Central memory CD4-positive, alpha-beta T cell (primary cell): ENCODE measurements at places on chromosomes 16 and 17.
A peak's percentile ranks its signal among the peaks of the same experiment; 100 is the strongest.

DNA sequence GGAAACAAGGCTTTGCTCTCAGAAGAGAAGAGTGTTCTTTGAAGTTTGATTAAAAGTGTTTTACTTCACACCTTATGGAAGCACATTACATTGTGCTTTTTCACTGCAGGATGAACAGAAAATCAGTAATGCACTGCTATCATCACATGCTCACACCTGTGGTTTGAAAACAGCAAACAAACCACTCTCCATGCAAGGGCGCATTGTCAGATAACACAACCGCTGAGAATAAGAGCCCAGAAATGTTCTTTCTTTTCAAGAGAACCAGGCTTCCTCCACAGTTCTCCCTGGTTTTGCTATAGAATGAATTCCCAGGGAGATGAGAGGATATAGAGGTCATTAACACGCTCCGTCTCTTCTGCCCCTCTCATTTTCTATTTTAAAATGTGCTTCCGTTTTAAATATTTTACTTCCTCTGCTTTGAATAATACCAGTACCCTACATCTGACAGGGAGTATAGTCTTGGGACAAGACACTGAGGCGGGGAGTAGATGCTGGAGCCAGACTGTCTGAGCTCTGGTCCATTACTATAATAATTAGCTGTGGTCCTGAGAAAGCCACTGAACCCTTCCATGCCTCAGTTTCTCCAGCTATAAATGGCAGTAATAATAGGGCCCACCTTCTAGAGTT lies 71.6 kb downstream of the CDK5R1 start:
- DNase-seq, result no peak

GRCh38 chr16:22321340-22322001 lies 24.3 kb downstream of the POLR3E start:
- peak; percentile 68 for DNase-seq

GRCh38 chr17:61467416-61468262 lies 15.4 kb downstream of the TBX4 start:
- DNase-seq, result no peak

DNA sequence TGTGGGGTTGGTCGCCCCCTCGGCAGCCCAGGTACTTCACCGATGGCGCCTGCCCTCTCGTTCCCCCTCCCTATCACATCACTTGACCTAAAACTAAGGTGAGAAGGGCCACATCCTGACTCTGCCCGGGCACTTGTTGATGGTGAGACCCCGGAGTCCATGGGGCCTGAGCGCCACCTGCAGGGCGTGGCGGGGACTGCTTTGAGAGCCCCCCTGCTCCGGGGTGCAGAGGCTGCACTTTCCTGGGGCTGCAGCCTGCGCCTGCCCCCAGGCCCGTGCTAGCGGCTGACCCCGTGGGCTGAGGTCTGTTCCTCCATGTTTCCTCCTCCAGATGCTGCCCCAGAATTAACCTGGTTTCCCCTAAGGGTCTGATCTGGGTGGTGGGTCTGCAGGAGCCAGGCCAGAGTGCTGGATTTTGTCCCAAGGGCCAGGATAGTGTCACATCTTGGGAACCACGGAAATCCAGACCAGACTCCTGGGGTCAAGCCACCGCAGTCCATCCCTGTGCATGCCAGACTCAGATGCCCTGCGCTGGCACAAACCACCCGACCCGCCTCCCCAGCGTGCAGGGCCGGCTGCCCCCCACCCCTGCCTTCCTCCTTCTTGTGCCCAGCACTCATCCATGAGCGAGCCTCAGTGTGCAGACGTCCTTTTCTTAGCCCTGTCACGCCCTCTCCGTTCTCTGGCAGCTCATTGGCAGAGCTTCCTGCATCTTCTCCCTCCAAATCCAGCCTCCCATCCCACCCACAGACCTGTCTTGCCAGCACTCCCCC lies 2.7 kb downstream of the NDUFAF8 start:
- DNase-seq, result peak; percentile 41

DNA sequence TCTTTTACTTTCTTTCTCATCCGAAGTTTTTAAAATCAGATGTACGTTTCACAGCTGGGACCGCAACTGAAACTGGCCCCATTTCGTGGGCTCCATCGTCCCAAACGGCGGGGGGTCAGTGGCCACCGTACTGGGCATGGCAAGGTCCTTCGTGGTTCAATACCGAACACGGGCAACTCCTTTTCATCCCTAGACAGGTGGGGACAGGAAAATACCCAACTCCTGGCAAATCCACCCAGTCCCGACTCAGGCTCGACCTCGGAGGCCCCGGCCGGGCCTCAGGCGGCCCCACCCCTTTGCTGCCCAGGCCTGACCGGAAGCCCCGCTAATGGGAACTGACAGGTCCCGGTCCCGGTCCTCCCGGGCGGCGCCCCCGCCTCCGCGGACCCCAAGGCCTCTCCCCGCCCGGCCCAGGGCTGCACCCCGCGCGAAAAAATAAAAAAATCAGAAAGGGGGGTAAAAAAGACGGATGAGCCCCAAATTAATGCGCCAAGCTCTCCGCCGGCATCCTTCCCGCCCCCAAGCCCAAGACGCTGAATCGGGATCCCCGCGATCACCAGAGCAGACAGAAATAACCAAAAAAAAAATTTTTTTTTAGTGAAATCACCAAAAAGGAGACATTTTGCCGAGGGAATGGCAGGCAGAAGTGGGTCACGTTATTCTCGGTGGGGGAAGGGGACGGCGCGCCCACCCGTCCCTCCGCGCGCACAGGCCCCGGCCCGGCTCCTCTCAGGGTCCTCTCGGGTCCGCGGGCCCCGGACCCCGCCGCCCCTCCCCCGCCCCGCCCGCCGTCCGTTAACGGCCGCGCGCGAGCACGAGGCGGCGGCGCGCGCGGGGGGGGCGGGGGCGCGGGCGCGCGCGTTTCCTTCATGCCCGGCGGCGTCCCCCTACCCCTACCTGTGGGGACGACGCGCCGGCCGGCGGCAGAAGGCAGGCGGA lies 562 bp downstream of the ZC3H7A start:
- peak; percentile 34 for DNase-seq

DNA sequence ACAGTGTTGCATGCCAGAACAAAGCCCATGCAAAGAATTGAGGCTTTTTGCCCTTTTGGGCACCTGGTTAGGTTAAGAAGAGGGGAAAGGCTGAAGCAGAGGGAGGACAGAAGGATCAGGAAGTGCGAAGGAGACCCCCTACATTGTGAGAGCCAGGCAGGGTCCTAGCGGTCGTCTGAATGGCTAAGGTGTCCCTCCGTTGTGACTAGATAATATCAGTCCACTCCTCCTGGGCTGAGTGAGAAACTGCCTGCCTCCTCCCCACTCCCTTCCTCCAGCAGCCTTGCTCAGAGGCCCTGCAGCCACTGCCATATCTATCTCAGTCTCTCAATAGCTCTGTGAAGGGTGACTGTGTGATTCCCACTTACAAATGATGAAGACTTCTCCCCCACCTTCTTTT lies 75.1 kb downstream of the WSB1 start:
- DNase-seq, result no peak

DNA sequence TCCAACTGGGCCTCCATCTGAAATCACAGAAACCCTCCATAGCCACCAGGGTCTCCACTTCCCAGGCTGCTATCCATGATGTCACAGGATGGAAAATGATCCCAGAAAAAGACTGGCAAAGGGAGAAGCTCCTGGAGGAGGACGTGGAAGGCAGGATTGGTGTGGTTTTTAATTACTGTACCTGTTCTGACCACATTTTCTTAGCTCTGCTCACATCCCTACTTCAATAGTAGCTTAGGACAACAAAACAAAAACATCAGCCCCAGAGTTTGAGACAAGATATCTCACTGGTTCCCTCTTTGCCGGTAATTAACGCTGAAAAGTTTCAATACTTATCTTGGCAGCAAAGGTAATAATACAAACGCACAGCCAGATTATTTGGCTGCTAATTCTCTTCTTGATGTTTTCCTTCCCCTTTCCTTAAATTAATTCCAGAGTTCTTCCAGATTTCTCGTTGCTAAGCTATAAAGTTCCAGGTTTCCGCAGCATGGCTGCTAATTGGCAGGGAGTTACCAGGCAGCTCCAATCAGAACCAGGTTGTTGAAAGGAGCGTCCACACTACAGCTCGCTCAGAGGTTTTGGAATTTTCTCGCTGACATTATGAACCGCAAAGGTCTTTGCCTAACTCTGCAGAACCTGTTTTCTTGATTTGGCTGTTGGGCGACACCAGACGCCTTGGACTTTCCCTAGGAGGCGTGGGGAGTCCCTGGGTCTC lies 263.4 kb downstream of the MRTFB start:
- DNase-seq, result no peak

- no peak for DNase-seq
Measured at GRCh38 chr17:71726341-71726740, 394.5 kb upstream of the SOX9 start.

GRCh38 chr16:89720551-89720812 lies 216 bp downstream of the VPS9D1 start:
- no peak for DNase-seq

DNA sequence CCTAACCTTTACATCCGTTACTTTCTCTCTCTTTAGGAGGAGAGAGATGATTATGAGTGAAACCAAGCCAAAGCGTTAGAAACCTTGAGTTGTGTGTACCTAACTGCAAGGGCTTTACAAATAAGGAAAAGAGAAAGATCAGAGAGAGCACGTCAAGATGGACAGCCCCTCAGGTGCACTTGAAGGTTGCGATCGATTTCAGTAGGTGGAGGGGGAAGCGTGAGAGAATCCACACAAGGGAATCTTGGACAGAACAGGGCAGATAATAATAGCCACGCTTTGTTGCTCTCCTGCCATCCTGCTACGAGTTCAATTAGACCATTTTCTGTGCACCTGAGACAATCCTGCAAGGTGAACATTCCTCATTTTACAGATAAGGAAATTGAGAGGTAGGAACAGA lies 78.4 kb downstream of the VAT1L start:
- DNase-seq, result no peak

DNA sequence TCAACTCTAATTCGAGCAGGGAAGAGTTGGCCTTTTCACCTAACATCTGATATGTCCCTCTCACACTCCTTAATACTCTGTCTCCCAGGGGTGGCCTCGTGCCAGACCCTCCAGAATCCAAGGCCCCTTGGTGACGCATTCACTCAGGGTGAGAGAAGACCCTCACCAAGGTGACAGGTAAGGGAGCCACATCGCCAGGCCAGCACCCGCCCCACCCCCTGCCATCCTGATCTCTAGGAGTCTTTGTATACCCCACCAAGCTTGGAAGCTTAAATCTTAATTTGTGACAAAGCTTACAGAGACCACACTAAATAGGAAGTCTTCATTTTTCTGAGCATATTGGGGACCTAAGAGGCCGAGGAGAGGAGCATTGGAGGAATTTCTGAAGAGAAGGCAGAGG lies 286.1 kb downstream of the IRF8 start:
- DNase-seq, result no peak

- no peak for DNase-seq
Measured at GRCh38 chr17:39591958-39592954, 15.5 kb downstream of the NEUROD2 start.

DNA sequence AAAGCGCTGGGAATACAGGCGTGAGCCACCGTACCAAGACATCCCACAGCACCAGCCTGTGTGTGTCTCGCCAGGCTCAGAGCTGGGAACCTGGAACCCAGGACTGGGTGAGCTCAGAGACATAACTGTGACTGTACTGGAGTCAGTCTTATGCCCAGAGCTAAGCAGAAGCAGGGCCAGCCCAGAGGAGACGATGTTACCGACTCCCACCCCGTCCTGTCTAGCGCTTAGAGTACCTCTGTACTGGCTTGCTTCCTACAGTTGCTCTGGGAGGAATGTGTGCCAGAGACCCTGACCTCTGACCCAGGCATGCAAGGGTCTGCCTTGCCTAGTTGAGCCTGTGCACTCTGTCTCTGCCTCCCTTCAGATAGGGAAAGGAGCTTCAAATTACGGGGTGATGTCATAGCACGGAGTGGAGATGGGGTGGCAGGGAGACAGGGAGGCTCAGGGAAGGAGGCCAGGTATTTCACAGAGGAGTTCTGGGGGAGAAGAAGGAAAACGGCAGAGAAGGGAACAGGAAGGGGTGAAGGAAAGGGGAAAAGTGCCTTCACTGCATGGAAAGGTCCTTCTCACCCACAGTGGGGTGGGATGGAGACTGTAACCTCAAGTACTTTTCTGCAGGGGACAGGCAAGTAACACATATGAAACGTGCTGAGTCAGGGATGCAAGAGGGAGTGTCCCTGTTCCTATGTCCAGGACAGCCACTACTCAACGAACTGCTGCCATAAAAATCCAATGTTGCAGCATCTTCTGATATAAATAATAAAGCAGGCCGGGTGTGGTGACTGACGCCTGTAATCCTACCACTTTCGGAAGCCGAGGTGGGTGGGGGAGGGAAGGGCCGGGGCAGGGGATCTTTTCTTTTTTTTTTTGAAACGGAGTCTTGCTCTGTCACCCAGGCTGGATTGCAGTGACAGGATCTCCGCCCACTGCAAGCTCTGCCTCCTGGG lies 5.8 kb upstream of the ARMC5 start:
- DNase-seq, result no peak

DNA sequence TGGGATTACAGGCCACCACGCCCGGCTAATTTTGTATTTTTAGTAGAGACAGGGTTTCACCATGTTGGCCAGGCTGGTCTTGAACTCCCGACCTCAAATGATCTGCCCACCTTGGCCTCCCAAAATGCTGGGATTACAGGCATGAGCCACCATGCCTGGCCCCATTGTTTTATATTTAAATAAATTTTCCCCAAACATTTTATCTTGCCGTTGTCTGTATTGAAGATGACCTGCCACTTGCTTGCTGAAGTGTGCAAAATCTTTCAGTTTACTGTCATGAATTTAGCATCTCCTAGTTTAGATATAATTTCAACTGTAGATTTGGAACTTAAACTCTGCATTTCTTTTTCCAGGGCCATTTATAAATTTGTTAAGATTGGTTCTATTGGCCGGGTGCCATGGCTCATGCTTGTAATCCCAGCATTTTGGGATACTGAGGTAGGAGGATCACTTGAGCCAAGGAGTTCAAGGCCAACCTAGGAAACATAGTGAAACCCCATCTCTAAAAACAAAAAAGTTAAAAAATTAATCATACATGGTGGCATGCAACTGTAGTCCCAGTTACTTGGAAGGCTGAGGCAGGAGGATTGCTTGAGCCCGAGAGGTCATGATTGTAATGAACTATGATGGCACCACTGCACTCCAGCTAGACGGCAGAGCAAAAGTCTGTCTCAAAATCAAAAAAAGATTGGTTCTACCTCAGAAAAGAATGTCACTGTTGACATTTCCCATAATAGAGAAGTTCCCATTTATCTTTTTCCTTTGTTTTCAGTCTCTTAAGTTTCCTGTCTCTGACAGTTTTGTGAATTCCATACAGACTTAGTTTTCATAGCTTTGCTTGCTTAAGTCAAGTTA lies 84.4 kb downstream of the VMP1 start:
- no peak for DNase-seq

GRCh38 chr17:17072546-17072945 lies 30.3 kb downstream of the MPRIP start:
- no peak for DNase-seq

GRCh38 chr17:37109731-37110710 lies 161.3 kb downstream of the AATF start:
- no peak for DNase-seq

GRCh38 chr17:37789021-37789565 lies 44.2 kb upstream of the HNF1B start:
- DNase-seq, result no peak

- DNase-seq, result no peak
Measured at GRCh38 chr16:52074133-52074532, 472.8 kb downstream of the TOX3 start.
